ENCODE measurements at places on chromosomes 12 and 14.

DNA sequence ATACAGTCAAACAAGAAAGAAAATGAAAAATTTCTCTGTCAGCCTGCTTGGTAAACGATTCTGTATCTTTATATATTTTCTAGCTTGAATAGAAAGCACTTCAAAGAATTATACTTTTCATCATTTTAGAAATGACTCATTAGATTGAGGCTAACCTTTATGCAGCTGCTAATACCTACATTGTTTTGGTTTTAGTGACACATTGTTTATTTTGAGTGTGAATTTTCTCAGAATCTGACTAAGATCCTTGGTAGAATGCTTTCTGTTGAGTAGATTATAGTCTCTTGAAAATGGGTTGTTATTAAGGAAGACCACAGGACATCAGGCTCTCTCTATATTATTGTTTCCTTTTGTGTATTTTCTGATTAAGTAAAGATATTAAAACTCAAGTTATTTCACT, at the start of gene PMCH:
PMCH (minus strand) TSS at position 45 of the 400 bp plus-strand sequence. CDS start 63 bp downstream, outside the sequence.
- DNase-seq = no peak

DNA sequence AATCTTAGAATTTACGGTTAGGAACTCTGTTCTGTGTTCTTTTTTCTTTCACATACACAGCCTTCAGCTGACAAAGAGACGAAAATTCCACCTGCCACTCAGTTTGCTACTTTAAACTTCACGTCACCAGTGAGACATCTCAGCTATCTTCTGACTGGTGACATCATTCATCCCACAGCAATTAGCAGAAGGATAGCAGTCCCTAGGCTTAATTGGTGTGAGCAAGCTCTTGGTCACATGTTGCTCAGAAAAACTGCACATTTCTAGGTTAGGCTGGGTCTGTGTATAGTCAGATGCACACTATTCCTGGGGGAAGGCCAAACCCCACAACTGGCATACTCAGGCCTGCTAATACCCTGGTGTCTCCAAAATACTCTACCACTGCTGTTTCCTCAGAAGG, 23.9 kb downstream of the SLC7A7 start:
- peak; percentile 46 for DNase-seq

DNA sequence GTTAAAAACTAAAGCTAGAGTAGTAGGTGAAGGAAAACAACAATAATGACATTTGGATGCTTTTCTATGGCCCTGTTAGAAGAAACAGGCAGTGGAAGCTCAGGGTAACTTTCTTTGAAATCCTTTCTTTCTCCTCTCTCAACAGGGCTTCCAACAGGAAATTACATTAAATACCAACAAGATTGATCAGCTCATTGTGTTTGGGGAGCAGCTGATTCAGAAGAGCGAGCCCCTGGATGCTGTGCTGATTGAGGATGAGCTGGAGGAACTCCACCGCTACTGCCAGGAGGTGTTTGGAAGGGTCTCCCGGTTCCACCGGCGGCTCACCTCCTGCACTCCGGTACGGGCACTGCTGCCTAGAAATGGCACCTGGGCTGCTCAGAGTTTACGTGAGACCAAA, 81.5 kb downstream of the ESR2 start:
- DNase-seq = no peak

GRCh38 chr12:127381681-127382080, 885.3 kb upstream of the TMEM132C start:
- DNase-seq = no peak

GRCh38 chr14:89146274-89146673, 270.8 kb downstream of the FOXN3 start:
- DNase-seq = no peak

GRCh38 chr14:81353691-81354323, 46.3 kb downstream of the STON2 start:
- DNase-seq = no peak

- DNase-seq = no peak
Observed at GRCh38 chr12:120352117-120352516, 16.8 kb downstream of the MSI1 start.

GRCh38 chr12:58915634-58916033, 4.7 kb downstream of the LRIG3 start:
- no peak for DNase-seq

DNA sequence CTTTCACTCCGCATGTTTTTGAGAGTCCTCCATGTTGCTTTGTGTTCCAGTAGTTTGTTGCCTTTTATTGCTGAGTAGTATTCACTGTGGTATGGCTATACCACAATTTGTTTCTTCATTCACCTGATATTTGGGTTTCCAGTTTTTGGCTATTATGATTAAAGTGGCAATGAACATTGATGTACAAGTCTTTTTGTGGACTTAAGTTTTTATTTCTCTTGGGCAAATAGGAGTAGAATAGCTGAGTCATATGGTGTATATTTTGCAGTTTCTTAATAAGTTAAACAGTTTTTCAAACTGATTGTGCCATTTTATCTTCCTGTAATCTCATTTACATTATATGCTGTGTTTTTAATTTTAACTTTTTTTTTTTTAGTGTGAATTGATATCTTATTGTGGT, 16.2 kb downstream of the ADIPOR2 start:
- DNase-seq = no peak

DNA sequence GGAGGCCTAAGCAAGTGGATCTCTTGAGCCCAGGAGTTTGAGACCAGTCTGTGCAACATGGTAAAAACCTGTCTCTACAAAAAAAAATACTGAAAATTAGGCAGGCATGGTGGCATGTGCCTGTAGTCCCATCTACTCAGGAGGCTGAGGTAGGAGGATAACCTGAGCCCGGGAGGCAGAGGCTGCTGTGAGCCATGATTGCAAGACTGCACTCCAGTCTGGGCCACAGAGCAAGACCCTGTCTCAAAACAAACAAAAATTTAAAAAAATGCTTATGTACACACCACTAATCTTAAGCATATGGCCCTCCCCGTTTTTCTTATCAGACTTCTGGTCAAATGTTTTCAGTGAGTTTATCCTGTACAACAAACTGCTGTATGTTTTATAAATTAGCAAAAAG, 1.7 kb upstream of the GNPNAT1 start:
- no peak for DNase-seq

GRCh38 chr14:60544659-60545058, 35.7 kb downstream of the SIX6 start:
- DNase-seq = no peak

GRCh38 chr14:92927349-92928257, 4.7 kb downstream of the CHGA start:
- DNase-seq = no peak

DNA sequence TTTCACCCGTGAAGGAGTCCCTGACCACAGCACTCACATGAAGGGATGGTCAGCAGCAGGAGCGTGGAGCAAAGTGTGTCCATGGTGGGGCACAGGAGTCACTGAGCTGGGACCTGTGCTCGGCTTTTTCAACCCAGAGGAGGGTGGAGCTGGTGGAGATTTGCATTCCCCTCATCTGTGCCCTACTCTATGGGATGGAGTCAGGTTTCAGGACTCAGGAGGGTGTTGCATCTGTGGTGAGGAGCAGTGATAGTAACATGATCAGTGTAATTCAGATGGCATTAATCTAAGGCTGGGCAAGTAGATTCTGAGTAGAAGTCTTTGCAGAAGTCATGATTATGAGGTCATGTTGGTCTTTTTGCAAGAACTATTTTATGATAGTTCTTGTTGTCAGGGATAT, 511.9 kb downstream of the TMEM121 start:
- no peak for DNase-seq

DNA sequence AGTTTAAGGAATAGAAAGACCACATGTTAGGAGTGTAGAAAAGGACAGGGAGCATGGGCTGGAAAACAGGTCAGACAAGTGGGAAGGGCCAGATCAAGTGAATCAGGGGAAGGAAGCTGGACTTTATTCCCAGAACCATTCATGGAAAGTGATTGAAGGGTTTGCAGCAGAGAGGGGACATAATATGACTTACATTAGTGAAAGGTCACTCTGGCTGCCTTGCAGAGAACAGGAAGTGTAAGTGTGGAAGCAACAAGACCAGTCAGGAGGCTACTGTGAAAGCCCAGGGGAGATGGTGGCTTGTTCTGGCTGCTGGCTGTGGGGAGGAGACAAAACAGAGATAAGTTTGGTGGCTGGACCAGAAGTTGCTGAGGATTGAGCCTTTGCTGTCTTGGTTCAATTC, 69.1 kb downstream of the VCPKMT start:
- DNase-seq = no peak

DNA sequence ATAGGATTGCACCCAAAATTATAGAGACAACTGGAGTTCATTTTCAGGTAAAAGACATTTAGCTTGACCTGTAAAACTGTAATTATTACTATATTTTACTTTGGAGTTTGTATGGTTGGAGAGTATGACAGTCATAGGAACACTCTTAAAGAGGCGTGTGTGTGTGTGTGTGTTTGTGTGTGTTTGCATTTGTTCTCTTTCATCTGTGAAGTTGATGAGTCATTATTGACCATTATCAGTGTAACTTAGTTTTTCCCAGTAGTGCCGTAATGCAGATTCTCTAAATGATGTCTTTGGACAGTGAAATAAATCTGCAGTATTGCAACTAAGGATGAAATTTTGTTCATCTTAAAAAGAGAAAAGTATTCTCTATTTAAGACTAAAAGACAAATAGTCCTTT, 13.0 kb downstream of the WASHC4 start:
- DNase-seq = no peak

DNA sequence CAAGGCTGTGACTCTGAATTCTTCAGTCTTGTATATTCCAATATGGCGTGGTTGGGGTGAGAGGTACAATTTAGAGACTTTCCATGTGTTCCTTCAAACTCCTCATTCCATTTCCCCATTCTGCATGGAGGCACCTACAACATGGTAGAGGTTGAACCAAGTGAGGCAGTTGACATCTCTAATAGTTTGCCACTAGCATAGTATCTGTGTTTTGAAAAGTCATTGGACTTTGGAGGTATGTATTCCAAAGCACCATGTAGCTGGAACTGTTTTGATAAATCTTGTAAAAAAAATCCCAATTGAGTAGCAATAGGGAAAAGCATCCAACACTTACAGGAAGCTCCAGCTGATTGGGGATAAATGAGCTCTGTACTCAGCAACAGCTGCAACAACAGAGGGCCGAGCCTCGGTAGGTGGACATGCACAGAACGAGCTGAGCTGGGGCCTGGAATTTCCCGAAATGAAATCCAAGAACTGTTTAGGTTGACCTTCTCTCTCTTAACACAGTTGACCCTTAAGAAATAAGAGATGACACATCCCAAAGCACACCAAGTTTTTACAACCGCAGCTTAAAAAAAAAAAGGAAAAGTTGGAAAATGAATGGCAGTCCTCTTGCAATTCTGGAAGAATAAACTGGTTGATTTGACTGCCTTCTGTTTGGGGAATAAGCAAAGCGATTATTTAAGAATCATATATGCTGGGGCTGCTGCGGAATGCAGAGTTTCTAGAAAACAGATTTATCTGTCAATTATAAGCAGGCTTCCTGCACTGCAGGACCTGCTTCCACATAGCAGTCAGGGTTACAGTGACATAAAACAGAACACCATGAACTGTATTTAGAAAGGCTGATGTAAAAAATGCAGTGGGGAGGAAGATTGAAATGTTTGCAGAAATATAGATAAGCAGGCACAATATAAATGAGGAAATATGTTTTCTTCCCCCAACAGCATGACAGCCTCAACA, 194.6 kb upstream of the KRR1 start:
- no peak for DNase-seq

- no peak for DNase-seq
Observed at GRCh38 chr12:124098887-124099286, 125.9 kb downstream of the ZNF664 start.

DNA sequence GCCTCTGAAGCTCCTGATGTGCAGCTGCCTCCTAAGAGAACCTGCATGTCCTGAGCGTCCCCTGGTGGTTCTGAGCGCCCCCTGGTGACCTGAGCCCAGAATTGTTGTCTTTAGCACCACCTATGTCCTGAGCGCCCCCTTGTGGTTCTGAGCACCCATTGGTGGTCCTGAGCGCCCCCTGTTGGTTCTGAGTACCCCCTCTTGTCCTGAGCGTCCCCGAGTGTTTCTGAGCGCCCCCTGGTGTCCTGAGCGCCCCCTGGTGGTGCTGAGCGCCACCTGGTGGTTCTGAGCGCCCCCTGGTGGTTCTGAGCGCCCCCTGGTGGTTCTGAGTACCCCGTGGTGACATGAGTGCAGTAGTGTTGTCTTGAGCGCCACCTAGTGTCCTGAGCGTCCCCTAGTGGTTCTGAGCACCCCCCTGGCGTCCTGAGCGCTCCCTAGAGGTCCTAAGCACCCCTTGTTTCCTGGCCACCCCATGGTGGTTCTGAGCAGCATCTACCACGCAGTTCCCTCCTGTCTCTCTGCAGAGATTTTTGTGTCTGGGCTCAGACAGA, 782.5 kb downstream of the TMEM121 start:
- peak; percentile 93 for DNase-seq

- DNase-seq = no peak
Observed at GRCh38 chr14:54837508-54838149, 65.0 kb downstream of the GCH1 start.

- DNase-seq = no peak
Observed at GRCh38 chr12:25276199-25276937, 25.6 kb upstream of the KRAS start.

DNA sequence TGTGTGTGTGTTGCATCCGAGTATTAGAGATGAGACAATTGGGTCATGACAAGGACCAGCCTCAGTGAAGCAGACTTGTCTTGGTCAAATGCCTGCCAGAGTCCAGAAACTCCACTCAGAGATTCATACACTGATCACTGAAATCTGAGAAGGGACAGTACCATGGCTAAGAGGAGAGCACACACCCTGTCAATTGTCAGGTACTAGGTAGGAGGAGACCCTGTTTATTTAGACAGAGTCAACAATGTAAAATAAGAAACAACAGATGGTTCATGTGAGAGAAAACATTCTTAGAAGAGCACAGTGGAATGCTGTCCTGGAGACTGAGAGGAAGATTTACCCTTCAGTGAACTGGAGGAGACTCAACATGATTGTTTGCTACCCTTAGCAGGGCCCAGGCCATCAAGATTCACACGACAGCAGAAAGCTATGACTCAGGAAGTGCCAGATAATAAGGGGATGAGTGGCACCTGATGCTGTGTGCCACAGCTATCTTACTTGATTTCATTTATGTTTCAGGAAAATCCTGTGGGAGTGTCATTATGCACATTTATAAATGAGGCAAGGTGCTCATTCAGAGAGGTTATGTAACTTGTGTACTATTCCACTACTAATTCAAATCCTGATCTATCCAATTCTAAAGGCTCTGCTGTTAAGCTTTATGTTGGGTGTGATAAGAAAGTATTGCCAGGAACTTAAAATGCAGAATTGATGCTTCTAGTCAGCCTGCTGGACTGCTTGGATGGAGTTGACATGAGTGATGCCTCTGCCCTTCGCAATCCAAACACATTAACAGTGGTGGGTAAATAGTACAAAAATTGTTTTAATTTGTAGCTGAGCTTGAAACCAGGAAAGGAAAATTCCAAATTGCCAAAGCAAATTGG, 136.6 kb upstream of the NEDD1 start:
- DNase-seq = no peak

GRCh38 chr12:118374909-118375308, 1.4 kb upstream of the SUDS3 start:
- DNase-seq = no peak

All from NAMALWA (cell line).